ENCODE measurements at places on chromosomes 7 and 10. TPM values are rescaled to one million over a fixed set of nuclear protein-coding genes. Genes with fewer than 3 reads are reported as not detected.

DNA sequence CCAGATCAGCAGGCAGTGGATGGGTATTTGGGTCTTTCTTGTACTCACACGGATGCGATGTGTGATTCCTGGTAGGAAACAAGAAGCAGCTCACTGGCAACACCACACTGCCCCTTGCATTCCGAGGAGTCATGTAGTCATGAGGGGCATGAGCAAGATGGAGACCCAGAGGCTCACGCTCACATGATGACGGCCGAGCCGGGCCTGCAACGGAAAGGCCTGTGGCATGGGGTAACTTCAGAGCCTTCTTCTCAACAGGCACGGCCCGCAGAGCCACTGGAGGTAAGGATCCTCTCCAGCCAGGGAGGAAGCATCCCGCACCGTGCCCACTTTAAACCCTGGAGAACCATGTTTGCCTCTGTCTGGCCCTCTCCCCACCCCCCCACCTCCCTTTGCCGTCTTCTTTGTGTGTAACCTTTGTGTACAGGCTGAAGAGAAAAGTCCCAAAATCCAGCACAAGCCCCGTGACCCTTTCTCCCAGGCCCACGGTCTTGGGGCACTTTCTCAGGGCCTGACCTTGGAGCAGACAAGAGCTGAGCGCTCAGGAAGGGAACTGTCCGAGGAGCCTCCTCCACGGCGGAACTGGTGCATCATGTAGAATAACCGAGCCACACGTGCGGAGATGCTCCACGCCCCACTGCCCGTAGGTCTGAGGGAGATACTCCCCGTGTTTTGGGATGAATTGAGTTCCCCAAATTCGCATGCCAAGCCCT, 516.4 kb downstream of the DNAJB6 start:
- H3K36me3 ChIP-seq: no peaks in the 10 kb centered on the region
- H3K27ac ChIP-seq: no peak overlapping the region
- peak; percentile 36 for DNase-seq
- H3K4me1 ChIP-seq: no peaks in the 10 kb centered on the region

- H3K27me3 ChIP-seq: no peaks in the 10 kb centered on the region
- H3K4me1 ChIP-seq: peaks cover 3% of the 10 kb centered on the region
- DNase-seq: no peak
- no peaks in the 10 kb centered on the region for H3K36me3 ChIP-seq
- H3K4me3 ChIP-seq: no peak overlapping the region
These were observed 2.4 kb upstream of the CFAP69 start for GRCh38 chr7:90242369-90243168.

Gene ADCK2
- polyA plus RNA-seq: 10.9 TPM

DNA sequence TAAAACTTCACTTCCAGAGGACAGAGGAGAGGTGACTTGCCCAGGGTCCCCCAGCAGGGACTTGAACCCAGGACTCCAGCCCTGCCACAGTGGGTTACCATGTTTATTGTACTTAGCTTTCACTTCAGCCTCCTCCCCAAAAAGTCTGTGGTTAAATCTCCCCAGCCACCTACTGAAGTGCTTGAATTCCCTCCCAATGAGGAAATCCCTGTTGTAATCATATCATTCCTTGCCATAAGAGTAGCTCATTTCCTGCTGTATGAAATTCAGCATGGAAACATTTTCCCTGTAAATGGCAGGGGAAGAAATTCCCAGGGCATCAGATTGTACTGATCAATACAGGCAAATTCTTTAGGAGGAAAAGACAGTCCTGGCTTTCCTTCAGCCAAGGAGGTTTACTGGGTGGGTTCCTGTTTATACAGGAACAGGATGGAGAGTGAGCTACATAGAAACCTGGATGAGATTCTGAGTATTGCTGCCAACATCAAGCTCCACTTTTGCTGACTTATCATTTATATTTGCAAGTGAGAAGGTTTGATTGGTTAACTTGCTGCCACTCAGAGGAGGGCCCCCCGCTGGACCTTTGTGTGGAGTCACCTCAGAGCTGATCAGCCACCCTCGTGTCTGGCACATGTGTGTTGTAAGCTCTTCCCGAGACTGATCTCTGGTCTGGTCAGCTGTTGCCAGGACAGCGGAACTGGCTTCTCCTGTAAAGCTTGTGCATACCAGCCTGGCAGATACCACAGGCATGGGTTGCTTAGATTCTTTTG, 16.4 kb upstream of the PDZD8 start:
- no peaks in the 10 kb centered on the region for H3K36me3 ChIP-seq
- no peak overlapping the region for H3K4me3 ChIP-seq
- no peaks in the 10 kb centered on the region for H3K4me1 ChIP-seq
- peaks cover 7% of the 10 kb centered on the region for H3K27me3 ChIP-seq

Gene MYL10
- not detected for polyA plus RNA-seq

Gene ING3
- polyA plus RNA-seq: 7.5 TPM
